Colonic mucosa (tissue), 4 donors: ENCODE measurements at places on chromosomes 3 and 15.

DNA sequence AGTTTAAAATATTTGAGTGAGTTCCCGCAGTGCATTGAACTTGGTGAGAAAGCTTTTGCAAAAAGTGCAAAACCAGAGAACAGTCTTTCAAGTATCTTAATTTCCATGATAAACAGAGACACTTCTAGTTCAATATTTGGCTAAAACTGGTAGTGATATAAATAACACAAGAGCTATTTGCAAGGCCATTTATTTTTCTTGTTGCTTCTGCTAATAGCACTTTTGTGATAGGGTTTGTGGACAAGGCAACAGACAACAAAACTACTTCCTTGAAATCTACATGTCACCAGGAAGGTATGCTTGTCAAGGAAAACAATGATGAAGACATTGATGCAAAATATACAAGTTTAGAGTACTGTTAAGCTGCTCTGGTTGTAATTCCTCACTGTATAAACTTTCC is 1225.1 kb downstream of the OTOL1 start:
- DNase-seq: no peak

- no peak for DNase-seq
Observed at GRCh38 chr15:89948796-89949195, 36.0 kb upstream of the ARPIN start.

- no peak for DNase-seq
Observed at GRCh38 chr15:40776537-40777141, 6.9 kb downstream of the C15orf62 start.

GRCh38 chr15:57172925-57173324 is 203.4 kb upstream of the CGNL1 start:
- DNase-seq: no peak

- no peak for DNase-seq
Observed at GRCh38 chr3:126983653-126984390, 907 bp downstream of the PLXNA1 start.

DNA sequence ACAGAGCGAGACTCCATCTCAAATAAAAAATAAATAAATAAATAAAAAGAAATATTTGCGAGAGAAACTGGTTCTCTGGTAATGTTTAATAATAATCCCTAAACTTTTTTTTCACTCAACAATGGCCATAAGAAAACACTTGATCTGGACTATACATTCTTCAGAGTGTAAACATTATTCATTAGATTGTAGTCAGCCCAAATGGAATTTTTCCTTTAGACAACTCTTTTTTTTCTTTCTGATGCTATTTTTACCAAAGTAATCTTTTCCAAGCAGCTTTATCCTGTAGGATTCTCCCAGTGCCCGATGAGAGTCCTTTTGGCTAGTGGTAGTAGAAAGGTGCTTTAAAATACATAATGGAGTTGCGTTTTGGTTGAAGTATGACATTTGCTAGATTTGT is 90.4 kb downstream of the NEDD4 start:
- no peak for DNase-seq

GRCh38 chr3:45487508-45487907 is 99.1 kb downstream of the LARS2 start:
- DNase-seq: no peak
